RWPE1 (cell line): ENCODE measurements at places on chromosomes 2 and 18.
A peak's percentile ranks its signal among the peaks of the same experiment; 100 is the strongest.

GRCh38 chr18:49949951-49950395 lies 136.6 kb upstream of the ACAA2 start:
- DNase-seq, result no peak

DNA sequence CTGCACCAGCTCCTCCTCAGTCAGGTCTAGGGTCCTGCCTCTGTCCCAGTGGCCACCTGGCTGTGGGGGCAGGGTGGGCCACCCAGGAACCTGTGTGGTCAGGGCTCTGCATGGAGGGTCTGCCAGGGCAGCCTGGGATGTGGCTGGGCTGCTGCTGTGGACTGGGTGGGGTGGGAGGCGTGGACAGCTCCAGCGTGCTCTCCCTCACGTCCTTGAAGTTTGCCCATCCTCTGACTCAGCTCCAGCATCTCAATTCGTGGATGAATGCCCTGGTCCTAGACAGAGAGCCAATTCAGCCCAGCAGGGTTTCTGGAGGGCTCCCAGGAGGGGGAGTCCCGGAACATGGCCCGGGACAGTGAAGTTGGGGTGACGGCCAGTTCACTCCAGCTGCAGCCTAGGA lies 64.3 kb upstream of the EPAS1 start:
- DNase-seq, result no peak

- no peak for DNase-seq
These were observed 19.5 kb upstream of the CCDC102B start for GRCh38 chr18:68778280-68778886.

- DNase-seq, result no peak
These were observed 94.1 kb downstream of the GBX2 start for GRCh38 chr2:236073867-236074655.

DNA sequence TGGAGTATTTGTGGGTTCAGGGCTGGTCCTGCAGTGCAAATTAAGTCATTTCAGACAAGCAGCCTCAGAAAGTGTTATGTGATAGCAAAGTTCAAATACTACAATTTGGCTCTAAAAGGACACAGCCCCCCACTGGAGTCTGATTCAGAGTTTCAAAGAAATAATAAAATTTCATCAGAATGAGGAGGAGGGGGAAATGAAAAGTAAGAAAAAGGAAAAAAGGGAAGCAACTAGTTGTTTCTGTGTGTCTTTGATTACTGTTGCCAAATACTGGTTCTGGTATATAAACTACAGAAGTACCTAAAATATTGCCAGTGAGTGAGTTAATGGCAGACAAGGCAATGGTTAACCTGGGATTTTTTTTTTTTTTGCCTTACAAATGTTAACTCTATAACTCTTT lies 773.9 kb downstream of the BCL11A start:
- DNase-seq, result no peak

GRCh38 chr2:68767031-68767961 lies 32.7 kb downstream of the ARHGAP25 start:
- no peak for DNase-seq

- DNase-seq, result no peak
These were observed 46.5 kb downstream of the IL1RL2 start for GRCh38 chr2:102233132-102233884.

- DNase-seq, result no peak
These were observed 131.3 kb upstream of the TWIST2 start for GRCh38 chr2:238716585-238716984.

- peak; percentile 92 for DNase-seq
These were observed 196.9 kb downstream of the INO80D start for GRCh38 chr2:205889114-205889513.

- peak; percentile 5 for DNase-seq
These were observed 1.5 kb downstream of the COL5A2 start for GRCh38 chr2:189178054-189178453.

- DNase-seq, result no peak
These were observed 85.2 kb upstream of the HNMT start for GRCh38 chr2:137879121-137879520.

- peak; percentile 48 for DNase-seq
These were observed 107.9 kb upstream of the IL1R2 start for GRCh38 chr2:101883860-101884259.

- DNase-seq, result no peak
These were observed 1.0 kb upstream of the HS6ST1 start for GRCh38 chr2:128319631-128320191.
